Spleen (tissue), 13 donors: ENCODE measurements at places on chromosomes 6 and 20. TPM values are rescaled to one million over a fixed set of nuclear protein-coding genes. Genes with fewer than 3 reads are reported as not detected.

GRCh38 chr6:107867302-107867615, 43.1 kb upstream of the SCML4 start:
- H3K4me3 ChIP-seq, result no peak overlapping the region
- DNase-seq, result no peak
- H3K36me3 ChIP-seq, result peaks cover 10% of the 10 kb centered on the region
- H3K27ac ChIP-seq, result no peak overlapping the region
- H3K27me3 ChIP-seq, result no peaks in the 10 kb centered on the region
- H3K4me1 ChIP-seq, result no peaks in the 10 kb centered on the region

DNA sequence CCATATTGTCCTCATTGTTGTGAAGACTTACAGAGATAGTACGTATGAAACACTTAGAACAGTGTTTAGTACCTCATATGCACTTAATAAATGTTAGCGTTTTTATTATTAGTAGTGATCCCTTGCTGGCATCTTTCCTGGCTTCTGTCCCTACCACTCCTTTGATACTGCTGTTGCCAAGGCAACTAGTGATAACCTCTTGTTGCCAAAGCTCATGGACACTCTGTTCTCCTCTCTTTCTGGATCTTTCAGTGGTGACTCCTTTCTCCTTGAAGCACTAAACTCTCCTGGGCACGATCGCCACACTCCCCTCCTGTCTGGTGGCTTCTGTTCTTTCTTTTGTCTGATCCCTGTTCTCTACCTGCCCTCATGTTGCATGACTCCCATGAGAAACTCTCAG, 83.5 kb downstream of the FOXO3 start:
- peaks cover 4% of the 10 kb centered on the region for H3K36me3 ChIP-seq
- no peaks in the 10 kb centered on the region for H3K27me3 ChIP-seq
- no peak for DNase-seq
- no peak overlapping the region for H3K27ac ChIP-seq
- no peaks in the 10 kb centered on the region for H3K4me1 ChIP-seq

DNA sequence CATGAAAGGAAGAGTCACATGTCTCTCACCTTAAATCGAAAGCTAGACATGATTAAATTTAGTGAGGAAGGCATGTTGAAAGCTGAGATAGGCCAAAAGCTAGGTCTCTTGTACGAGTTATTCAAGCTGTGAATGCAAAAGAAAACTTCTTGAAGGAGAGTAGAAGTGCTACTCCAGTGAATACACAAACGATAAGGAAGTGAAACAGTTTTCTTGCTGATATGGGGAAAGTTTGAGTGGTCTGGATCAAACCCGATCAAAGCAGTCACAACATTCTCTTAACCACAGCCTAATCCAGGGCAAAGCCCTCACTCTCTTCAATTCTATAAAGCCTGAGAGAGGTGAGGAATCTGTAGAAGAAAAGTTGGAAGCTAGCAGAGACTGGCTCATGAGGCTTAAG, 1.9 kb upstream of the TPD52L1 start:
- H3K27ac ChIP-seq, result no peak overlapping the region
- no peaks in the 10 kb centered on the region for H3K27me3 ChIP-seq
- no peak for DNase-seq
- no peak overlapping the region for H3K4me3 ChIP-seq

DNA sequence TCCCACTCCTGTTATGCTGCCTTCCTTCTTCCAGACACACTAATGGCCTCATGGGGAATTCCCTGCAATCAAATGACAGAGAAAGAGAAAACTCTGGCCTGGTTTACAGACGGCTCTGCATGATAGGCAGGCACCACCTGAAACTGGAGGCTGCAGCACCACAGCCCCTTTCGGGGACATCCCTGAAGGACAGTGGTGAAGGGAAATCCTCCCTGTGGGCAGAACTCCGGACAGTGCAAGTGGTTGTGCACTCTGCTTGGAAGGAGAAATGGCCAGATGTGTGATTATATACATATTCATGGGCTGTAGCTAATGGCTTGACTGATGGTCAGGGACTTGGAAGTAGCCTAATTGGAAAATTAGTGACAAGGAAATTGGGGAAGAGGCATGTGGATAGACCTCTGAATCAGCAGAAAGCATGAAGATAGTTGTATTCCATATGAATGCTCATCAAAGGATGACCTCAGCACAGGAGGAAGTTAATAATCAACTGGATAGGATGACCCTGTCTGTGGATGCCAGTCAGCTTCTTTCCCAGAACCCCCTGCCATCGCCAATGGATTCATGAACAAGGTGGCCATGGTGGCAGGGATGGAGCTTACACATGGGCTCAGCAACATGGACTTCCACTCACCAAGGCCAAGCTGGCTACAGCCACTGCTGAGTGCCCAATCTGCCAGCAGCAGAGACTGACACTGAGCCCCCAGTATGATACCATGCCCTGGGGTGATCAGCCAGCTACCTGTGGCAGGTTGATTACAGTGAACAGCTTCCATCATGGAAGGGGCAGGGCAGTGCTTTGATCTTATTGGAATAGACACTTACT, 44.5 kb upstream of the VSX1 start:
- H3K27ac ChIP-seq, result no peak overlapping the region
- no peaks in the 10 kb centered on the region for H3K27me3 ChIP-seq
- H3K36me3 ChIP-seq, result no peaks in the 10 kb centered on the region
- DNase-seq, result no peak
- H3K4me3 ChIP-seq, result no peak overlapping the region
- no peaks in the 10 kb centered on the region for H3K4me1 ChIP-seq

GRCh38 chr6:99789767-99790166, 183.1 kb downstream of the PRDM13 start:
- no peak for DNase-seq
- H3K27me3 ChIP-seq, result no peaks in the 10 kb centered on the region
- no peak overlapping the region for H3K27ac ChIP-seq
- no peaks in the 10 kb centered on the region for H3K36me3 ChIP-seq
- no peak overlapping the region for H3K4me3 ChIP-seq

GRCh38 chr6:157613011-157613522, 210.0 kb upstream of the SNX9 start:
- no peaks in the 10 kb centered on the region for H3K36me3 ChIP-seq
- no peak overlapping the region for H3K27ac ChIP-seq
- no peak overlapping the region for H3K4me3 ChIP-seq
- H3K27me3 ChIP-seq, result no peaks in the 10 kb centered on the region
- H3K4me1 ChIP-seq, result peaks cover 23% of the 10 kb centered on the region

- H3K4me1 ChIP-seq, result peaks cover 22% of the 10 kb centered on the region
- no peak for DNase-seq
- H3K36me3 ChIP-seq, result no peaks in the 10 kb centered on the region
Observed at GRCh38 chr6:148525453-148525852, 182.8 kb downstream of the SASH1 start.

DNA sequence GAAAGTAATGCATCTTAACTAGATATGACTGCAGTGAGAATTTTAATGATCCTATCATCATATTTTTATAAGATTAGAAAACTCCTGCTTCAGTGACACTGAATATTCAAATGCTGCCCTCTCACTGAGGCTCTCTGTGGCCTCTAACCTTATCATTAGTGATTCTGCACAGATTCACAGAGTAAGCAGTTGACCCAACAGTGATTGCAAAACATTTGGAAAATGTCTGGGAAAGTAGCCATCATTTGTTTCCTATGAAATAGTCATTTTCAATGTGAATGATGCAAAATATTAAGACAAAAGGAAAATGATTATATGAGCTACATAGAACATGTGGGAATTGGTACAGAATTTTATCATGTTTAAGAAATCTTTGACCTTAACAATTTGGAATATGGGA, 210.3 kb downstream of the TBX18 start:
- H3K27ac ChIP-seq, result no peak overlapping the region
- H3K4me1 ChIP-seq, result no peaks in the 10 kb centered on the region
- no peaks in the 10 kb centered on the region for H3K36me3 ChIP-seq
- DNase-seq, result no peak
- H3K4me3 ChIP-seq, result no peak overlapping the region
- no peaks in the 10 kb centered on the region for H3K27me3 ChIP-seq

GRCh38 chr6:28336284-28337120, 554 bp upstream of the ZSCAN31 start:
- H3K27me3 ChIP-seq, result no peaks in the 10 kb centered on the region
- H3K36me3 ChIP-seq, result no peaks in the 10 kb centered on the region
- DNase-seq, result no peak
- peaks cover 28% of the 10 kb centered on the region for H3K4me1 ChIP-seq
- H3K4me3 ChIP-seq, result peak overlapping the region; percentile 66

The ALDH5A1 gene
- 11.5 TPM for total RNA-seq

The PDCD2 gene
- total RNA-seq, result 46.4 TPM

The PRSS16 gene
- total RNA-seq, result 1.9 TPM
